ENCODE measurements at places on chromosomes 3 and 15. TPM values are rescaled to one million over a fixed set of nuclear protein-coding genes. Genes with fewer than 3 reads are reported as not detected.

The TF gene
- total RNA-seq = 3.8 TPM

The SEMA3G gene
- 0.79 TPM for total RNA-seq

The LZTFL1 gene
- 29.3 TPM for total RNA-seq

The TGM5 gene
- total RNA-seq = not detected

The PLXNA1 gene
- 104 TPM for total RNA-seq

The ANKRD63 gene
- not detected for total RNA-seq

The SNTN gene
- not detected for total RNA-seq

DNA sequence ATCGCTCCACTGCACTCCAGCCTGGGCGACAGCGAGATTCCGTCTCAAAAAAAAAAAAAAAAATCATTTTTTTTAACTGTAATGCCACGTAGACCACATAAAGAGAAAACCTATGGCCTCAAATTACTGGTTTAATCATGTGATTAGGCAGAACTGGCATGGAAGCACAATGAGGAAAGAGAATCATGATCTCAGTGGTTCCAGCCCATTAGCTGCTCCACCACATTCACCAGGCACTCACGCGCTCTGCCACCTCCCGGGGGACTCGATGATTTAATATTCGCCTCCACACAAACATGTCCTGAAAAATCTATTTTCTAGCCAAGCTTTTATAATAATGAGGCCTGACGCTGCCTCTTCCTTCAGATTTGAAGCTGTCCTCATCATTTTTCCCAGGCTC is 204.7 kb downstream of the TBL1XR1 start:
- no peak for DNase-seq

- DNase-seq = no peak
Observed at GRCh38 chr15:48577469-48577868, 68.0 kb downstream of the FBN1 start.

- no peak for DNase-seq
Observed at GRCh38 chr3:72982609-72983366, 13.8 kb upstream of the PPP4R2 start.

DNA sequence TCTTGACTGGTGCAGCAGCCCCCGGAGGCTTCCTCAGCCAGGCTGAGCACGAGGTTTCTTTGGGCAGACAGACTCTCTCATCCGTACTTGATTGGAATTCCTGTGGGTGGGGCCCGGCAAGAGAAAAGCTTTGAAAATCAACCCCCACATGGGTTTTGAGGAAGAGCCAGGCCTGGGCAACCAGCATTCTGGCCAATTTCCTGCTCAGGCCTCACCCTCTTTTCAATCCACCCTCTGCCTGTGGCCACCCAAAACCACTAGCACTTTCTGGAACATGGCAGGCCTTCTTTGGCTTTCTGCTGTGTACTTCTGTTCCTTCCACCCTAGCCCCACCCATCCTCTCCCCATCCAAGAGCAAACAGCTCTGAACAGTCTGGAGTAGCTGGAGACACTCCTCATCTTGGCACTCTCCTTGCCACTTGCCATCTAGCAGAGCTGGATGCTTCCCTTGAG is 5.9 kb downstream of the MYO5C start:
- no peak for DNase-seq

DNA sequence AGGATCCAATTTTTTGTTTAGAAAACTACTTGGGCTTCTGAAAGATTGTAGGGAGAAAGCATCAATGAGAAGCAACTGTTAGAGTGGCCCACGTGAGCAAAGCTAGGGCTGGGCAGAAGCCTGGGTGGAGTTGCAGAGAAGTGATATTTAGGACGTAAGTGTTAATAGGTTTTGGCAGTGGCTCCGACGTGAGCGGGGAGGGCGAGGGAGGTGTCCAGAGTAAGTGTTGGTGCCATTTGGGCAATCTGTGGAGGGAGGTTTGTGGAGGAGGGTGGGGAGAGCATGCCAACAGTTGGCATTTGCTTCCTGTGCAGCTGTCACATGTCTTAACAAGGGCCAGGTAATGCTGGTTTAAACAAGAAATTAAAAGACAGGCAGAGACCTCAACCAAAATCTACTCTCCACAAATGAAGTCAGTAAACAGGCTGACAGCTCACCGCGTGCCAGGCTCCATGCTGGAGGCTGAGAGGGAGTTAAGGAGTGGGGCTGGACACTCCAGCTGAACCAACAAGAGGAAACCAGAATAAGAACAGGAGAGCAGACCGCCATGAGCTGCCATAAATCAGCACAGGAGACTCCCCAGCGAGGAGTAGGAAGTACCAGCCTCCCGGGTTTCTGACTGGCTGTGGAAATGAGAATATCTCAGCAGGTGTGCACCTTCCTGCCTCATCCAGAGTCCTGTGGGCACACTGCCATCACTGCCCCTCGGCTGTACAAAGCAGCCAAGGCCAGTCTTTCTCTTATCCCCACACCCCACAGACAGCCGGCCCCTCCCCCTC is 232.6 kb downstream of the ABHD5 start:
- no peak for DNase-seq

DNA sequence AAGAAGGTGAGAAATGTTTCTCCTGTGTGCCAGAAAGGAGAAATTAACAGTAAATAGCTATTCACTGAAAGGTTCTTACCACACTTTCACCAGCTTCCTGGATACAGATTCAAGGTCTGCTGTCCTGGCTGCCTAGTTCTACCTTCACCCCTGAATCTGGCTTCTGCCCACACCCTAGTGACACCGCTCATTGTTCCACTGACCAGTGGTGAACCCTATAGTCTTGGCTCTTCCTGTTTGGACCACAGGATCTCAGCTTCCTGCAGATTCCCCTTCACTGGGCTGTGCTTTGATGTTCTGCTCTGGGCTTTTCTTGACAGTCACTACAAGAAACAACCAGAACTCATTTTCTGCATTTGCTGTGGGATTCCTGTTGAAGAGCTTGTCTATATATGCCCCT is 250.0 kb downstream of the XXYLT1 start:
- no peak for DNase-seq

- DNase-seq = no peak
Observed at GRCh38 chr3:78762121-78762520, 1005.7 kb downstream of the ROBO1 start.

DNA sequence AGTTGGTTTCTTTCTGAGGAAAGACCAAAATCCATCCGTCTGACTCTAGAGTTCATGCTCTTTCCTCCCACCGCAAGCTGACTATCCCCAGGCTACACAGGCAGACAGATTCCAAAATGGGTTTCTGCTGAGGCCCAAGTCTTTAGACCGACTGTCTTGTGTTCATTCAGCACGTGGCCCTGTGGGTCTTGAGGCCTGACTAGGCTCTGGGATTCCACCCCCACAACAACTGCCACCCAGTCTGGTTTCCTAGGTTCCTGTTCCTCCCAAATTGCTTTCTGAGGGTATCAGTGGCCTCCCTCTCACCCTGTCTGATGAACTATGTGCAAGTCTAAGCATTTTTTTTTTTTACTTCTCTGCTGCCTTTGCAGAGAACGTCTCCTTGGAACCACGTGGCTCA is 67.7 kb downstream of the CYP19A1 start:
- no peak for DNase-seq

DNA sequence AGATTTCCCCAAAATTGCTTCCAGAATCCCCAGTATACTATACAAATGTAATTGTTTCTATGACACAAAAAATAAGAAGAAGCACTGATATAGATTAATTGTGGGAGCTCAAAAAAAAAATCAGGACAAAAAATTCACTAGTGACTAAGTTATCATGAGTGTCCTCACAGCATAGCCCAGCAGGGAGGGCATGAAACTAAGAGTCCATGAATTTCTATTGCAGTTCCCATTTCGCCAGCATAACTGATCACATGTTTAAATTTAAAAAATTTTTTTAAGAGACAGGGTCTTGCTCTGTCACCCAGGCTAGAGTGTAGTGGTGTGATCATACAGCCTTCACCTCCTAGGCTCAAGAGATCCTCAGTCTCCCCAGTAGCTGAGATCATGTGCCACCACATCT is 10.6 kb downstream of the NCEH1 start:
- no peak for DNase-seq

GRCh38 chr3:72810659-72811434 is 37.4 kb downstream of the SHQ1 start:
- no peak for DNase-seq

DNA sequence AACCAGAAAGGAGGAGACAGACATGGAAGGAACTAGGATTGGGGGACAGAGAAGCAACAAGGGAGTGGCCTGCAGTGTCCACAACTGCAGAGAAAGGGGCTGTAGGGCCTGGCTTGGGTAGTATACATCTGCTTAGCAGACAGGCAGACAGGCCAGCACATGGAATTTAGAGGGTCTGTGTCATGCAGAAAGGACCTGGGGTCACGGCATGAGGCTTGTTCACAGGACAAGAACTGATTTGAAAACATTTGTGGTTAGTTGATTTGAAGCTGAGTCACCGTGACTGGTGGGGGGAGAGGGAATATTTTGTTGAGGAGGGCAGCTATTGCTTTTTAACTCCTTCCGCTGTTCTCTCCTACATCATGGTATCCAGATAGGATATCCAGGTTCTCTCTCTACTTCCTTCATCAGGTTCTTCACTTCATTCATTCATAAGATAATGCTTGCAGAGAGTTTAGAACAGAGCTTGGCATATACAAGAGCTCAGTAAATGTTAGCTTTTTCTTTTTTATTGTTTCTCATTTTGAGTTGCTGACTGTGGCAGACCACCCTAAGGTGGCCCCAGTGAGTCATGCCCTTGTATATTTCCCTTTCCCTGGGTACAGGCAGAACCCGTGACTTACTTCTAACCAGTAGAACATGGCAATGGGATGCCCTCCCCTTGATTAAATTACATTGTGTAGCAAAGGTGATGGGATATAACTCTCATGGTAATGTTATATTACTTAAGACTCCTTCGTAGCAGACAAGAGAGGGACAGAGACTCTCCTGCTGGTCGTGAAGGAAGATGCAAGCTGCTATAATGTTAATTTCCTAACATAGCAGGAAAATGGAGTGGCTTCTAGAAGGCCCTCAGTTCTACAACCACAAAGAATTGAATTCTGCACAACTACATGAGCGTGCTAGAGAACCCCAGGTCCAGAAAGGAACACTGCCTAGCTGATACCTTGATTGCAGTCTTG is 95.0 kb upstream of the NMNAT3 start:
- DNase-seq = no peak
